ENCODE measurements at places on chromosomes 1 and 21. TPM values are rescaled to one million over a fixed set of nuclear protein-coding genes. Genes with fewer than 3 reads are reported as not detected.

The TEX50 gene
- not detected for total RNA-seq

The FCRL1 gene
- not detected for total RNA-seq

The DHRS3 gene
- total RNA-seq, result 37.6 TPM

The SPRR3 gene
- total RNA-seq, result not detected

The KRTAP10-7 gene
- total RNA-seq, result not detected

The GPR37L1 gene
- total RNA-seq, result 0.16 TPM

GRCh38 chr1:176551146-176551545 is 88.2 kb downstream of the PAPPA2 start:
- no peak for DNase-seq

DNA sequence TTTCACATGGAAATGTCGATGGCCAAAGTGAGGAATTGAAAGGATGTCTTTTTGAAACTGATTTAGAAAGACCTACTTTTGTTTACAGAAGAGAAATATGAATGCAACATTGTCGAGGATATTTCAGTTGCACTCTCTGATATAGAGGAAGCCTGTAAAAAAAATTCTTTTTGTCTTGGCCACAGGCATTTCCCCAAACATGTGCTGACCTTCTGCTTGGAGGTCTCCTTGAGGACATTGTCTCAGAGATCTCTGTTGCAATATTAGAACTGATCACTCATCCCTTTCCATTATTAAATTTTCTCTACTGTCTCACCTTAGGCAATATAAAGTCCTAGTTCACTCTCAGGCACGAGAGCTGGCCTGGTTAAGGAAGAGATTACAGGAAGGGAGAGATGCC is 16.0 kb downstream of the S100A11 start:
- DNase-seq, result no peak

DNA sequence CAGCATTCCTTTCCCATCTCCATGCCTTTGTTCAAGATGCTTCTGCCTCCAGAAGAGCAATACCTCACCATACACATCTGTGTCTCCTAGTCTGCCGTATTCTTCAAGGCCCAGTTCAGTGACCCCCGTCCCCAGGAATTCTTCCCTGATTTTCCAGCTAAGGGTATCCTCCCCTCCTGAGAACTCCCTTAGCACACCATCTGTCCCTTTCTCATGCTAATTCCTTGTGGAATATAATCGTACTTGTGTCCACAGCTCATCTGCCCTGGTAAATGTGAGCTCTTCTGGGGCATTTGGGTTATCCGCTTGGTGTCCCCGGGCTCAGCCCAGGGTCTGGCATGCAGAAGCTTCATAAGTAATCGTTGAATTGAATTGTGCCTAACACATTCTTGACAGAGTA is 40.9 kb downstream of the BEND5 start:
- DNase-seq, result no peak

GRCh38 chr1:200640963-200641401 is 20.4 kb upstream of the KIF14 start:
- DNase-seq, result no peak

- DNase-seq, result no peak
Observed at GRCh38 chr1:79819140-79819539, 812.6 kb upstream of the ADGRL4 start.

GRCh38 chr1:235986869-235987268 is 78.0 kb downstream of the NID1 start:
- no peak for DNase-seq

DNA sequence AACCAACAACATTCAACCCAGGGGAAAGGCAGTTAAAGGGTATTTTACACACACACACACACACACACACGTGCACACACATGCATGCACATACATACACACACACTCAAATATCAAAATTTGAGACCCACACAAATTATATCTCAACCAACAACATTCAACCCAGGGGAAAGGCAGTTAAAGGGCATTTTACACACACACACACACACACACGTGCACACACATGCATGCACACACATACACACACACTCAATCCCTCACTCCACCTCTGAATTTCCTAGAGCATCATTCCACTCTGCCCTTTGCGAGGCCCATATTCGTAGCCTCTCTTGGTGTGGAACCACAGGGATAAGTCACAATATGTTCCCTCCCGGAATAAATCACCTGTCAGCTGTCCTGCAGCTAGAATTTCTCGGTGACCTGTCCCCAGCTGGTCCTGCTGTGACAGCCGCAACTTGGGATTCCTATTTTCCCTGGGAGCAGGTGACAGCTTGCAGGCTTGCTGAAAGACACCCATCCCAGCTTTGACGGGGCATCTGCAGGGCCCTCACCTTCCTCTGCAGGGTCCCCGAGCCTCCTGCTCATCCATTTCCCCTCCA is 122.7 kb downstream of the PSMG1 start:
- DNase-seq, result no peak

GRCh38 chr1:184163674-184164465 is 112.3 kb downstream of the TSEN15 start:
- DNase-seq, result no peak

DNA sequence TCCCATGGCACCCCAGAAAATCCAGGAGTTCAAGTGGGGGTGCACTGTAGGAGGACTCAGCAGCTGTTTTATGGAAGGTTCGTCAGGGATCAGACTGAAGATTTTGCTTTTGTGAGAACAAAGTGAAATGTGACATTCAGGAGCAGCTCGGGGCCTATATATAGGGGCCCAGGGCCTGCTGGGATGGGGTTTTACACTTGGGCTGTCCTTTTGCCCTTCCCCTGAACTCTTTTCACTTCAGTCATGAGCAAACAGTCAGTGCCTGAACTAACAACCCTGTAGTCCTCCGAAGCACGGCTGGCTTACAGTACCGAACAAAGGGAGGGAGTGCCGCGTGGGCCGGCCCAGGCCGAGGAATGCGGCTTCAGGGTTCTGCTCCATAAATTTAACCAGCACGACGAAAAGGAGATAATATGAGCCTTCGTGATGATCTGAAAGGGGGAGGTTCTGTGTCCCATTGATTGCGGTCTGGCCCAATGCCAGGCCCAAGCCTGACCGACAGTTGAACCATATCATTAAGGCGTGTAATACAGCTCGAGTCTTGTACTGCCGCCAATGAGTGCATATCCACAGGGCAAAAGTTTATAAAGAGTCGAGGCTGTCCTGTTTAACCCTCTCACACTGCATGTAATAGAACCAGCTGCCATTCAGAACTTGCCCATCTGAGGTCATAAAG is 139.9 kb downstream of the DHRS3 start:
- no peak for DNase-seq

GRCh38 chr1:116911779-116912469 is 2.2 kb downstream of the PTGFRN start:
- DNase-seq, result no peak

GRCh38 chr1:114218361-114219171 is 64.9 kb upstream of the SYT6 start:
- DNase-seq, result no peak

DNA sequence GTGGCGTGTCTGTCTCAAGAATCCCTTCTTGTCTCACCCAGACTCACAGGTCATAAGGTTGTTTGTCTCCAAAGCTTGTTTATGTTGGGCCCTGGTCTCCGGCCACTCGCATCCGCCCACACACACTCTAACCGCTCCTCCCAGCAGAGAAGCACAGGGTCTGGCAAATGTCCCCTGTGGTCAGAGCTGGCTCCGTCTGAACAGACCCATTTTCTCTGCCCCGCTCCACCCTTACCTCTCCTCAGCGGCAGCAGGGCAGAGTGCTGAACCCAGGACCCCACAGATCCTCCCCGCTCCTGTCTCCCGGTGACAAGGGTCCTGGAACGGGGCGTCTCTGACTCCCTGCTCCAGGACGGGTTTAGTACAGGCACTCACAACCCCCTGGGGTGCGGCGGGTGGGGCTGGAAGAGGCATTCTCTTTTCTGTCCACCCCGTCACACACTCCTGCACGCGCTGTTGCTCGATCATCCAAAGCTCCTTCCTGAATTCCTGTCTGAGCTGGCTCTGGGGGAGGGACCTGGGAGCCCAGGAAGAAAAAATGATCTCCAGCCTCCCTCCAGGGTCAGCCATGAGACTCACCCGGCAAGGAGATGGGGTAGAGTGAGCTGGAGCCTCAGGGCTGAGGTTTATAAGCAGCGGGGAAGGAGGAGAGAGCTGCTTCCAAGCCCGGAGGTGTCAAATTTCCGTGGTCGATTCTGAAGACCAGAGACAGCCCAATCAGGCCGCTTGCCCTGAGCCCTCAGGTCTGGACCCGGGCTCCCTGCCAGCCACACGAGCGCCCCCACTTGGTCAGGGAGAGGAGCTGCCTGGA is at the start of gene S100A13:
TSS of gene S100A13 (minus strand) at position 602 of the 811 bp plus-strand sequence. CDS start 1,033 bp downstream, outside the sequence.
- peak; percentile 95 for DNase-seq

DNA sequence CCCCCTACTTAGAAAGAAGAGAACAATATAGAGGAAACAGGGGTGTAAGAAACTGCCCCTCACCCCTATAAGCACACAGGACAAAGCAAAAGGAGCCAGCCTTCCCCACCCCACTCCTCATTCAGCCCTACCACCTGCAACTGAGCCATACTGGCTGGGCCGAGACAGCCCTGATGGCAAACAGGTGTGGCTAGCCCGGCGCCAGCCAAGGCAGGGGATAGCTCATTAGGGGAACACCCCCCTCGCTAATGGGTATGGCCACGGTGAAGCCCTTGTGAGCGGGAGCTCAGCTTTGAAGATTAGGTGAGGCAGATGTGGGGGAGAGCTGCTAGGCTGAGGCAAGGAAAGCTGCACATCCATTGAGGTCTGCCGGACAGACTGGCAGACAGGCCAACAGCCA is 65.5 kb downstream of the ERI3 start:
- DNase-seq, result peak; percentile 18

- DNase-seq, result no peak
Observed at GRCh38 chr21:41956926-41957729, 3.3 kb upstream of the C2CD2 start.

- DNase-seq, result peak; percentile 47
Observed at GRCh38 chr1:33147997-33148314, 33.9 kb downstream of the TRIM62 start.

GRCh38 chr1:6884652-6885153 is 99.4 kb downstream of the CAMTA1 start:
- no peak for DNase-seq

- DNase-seq, result no peak
Observed at GRCh38 chr1:241828463-241829021, 19.5 kb upstream of the EXO1 start.

GRCh38 chr21:36461918-36462486 is 17.9 kb downstream of the CLDN14 start:
- no peak for DNase-seq

DNA sequence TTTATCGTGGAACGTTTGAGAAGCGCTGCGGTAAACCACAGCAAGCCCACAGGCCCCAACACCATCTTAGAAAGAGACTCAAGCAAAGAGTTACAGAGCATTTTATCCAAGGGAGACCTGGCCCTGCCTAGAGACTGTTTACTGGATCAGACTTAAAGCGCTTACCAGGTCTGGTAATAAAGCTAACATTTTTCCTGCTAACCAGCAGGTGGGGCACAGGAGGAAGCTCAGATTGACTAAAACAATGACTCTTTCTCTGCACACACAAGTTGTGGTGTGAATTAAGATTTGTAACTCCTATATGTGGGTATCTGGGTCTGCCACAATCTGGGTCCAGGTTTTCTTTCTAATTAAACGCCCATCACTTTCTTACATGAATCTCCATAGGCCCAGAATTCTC is 136.5 kb upstream of the ETS2 start:
- DNase-seq, result no peak

GRCh38 chr1:53807916-53808315 is 30.2 kb downstream of the NDC1 start:
- no peak for DNase-seq

GRCh38 chr1:62849031-62849430 is 65.1 kb downstream of the ATG4C start:
- DNase-seq, result no peak

- DNase-seq, result peak; percentile 51
Observed at GRCh38 chr1:101309334-101310311, 72.8 kb downstream of the S1PR1 start.

DNA sequence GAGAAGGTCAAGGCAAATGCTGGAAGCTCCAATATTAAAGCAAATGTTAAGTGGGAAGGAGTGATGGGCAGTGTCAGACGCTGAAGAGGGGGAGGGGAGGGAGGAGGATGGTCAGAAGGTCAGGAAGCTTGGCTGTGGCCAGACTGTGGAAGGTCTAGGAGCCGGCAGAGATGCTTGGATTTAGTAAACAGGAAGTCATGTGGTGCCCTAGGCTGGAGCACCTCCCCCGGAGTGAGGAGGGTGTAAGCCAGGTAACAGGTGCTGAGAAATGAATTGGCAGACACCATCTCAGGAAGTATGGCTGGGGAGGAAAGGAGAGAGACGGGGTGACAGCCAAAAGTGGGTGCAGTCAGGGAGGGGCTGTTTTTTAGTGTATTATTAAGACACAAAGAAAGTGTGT is 17.7 kb downstream of the CSMD2 start:
- no peak for DNase-seq

DNA sequence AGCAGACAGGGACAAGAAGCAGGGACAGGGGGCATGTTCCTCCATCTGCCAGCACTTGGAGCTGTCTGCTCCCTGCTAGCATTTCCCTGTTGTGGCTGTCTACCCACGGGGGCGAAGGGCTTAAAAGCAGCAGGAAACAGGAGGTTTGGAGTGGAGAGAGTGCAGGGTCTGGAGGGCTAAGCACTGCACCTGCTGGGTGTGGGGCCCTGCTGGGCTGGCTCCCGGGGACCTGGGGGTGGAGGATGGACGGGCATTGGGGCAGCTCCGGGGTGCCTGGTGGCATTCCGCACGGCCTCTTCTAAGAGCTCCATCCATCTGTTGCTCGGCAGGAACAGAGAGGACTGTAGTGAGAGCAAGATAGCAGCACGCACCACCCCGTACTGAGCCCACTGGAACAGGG is 21.2 kb downstream of the LRRC71 start:
- DNase-seq, result no peak

- DNase-seq, result no peak
Observed at GRCh38 chr1:54965624-54966340, 14.6 kb upstream of the TMEM61 start.

DNA sequence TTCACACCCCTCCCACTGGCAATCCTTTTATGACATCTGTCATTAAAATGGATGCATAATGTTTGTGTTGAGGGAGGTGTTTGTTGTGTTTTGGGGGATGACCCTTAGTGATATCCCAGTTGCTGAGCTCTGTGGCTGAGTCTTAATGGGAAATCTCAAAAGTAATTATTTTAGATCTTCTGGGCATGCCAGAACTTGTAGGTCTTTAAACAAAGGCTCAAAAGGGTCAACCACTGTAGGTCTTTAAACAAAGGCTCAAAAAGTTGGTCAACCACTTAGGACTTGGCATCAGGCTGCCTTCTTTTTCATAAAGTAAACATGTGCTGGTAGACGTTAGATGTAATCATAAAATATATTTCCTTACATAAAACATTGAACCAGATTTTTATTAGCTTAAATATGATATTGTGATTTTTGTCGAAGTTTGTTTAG is 78.0 kb downstream of the CDC14A start:
- no peak for DNase-seq

GRCh38 chr1:151782741-151783140 is 7.6 kb downstream of the TDRKH start:
- no peak for DNase-seq

All from WTC11 (cell line).